Omental fat pad (tissue), 4 donors: ENCODE measurements at places on chromosomes 5 and 9.
A peak's percentile ranks its signal among the peaks of the same experiment; 100 is the strongest.

GRCh38 chr9:121288673-121289025 is 20.7 kb downstream of the GSN start:
- no peak for DNase-seq

DNA sequence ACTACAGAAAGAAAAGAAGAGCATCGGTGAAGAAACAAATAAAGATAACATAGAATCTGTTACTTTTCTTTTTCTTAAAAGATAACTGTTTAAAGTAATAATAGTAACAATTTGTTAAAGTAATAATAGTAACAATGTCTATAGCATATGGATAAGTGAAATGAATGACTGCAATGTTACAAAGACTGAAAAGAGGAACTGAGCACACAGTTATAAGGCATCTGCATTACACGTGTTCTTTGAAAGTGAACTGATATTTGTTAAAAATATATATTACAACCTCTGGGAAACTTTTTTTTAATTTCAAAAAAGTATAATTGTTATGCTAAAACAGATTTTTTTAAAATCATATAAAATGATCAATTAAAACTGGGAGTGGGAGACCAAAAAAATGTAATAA is 88.4 kb upstream of the FST start:
- DNase-seq: no peak

DNA sequence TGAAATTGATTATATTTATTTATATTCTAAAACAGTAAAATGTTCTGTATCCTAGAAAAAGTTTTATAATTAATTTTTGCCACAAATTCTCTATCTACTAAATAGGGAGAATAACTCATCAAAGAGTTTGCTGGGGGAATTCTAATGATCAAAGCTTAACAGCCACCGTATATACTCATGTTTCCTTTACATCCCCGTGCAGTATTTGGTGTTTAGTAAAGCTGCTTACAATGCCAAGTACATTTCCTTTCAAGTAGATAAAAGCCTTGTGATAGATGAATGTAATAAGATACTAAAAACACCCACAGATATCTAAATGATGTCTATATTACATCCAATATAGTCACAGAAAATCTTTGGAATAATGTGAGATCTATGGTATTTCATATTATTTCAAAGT is 312.2 kb downstream of the HCN1 start:
- no peak for DNase-seq

- DNase-seq: no peak
These were observed 184.6 kb upstream of the PUM3 start for GRCh38 chr9:3028535-3028934.

DNA sequence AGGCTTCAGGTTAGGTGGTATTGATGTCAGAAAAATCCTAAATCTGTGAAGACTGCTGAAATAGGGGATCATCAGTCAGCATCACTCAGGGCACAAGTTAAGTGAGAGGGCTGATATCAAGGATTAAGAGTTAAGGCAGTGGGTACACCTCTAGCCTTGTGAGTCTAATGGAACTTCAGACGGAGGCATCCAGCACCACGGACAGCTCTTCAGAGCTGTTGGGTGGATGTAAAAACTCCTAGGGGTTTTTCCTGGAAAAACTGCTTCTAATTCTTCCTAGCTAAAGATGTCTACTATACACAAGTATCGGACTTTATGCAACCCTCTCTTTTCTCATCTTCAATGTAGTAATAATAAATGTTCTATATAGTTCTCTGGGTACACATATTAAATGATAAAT is 165.9 kb downstream of the SH3GL2 start:
- DNase-seq: no peak

DNA sequence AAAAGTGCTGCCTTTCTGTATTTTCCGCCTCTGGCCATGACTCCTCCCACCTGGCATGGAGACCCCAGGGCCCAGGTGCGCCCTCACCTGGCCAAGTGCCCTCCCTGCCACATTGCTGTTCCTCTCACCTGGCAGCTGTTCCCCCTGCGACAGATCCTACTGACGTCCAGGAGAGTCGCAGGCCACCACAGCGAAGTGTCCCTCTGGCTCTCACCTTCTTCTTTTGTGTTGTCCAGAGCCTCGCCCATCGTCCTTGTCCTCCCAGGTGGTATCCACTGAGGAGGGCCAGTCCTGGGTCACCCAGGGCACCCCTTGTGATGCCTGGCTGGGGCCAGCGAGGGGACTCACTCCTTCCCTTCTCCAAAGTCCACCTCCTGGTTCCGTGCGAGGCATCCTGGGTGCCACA is 2.6 kb downstream of the NKD2 start:
- no peak for DNase-seq

- peak; percentile 35 for DNase-seq
These were observed 4.5 kb downstream of the FANCC start for GRCh38 chr9:95313010-95313498.

DNA sequence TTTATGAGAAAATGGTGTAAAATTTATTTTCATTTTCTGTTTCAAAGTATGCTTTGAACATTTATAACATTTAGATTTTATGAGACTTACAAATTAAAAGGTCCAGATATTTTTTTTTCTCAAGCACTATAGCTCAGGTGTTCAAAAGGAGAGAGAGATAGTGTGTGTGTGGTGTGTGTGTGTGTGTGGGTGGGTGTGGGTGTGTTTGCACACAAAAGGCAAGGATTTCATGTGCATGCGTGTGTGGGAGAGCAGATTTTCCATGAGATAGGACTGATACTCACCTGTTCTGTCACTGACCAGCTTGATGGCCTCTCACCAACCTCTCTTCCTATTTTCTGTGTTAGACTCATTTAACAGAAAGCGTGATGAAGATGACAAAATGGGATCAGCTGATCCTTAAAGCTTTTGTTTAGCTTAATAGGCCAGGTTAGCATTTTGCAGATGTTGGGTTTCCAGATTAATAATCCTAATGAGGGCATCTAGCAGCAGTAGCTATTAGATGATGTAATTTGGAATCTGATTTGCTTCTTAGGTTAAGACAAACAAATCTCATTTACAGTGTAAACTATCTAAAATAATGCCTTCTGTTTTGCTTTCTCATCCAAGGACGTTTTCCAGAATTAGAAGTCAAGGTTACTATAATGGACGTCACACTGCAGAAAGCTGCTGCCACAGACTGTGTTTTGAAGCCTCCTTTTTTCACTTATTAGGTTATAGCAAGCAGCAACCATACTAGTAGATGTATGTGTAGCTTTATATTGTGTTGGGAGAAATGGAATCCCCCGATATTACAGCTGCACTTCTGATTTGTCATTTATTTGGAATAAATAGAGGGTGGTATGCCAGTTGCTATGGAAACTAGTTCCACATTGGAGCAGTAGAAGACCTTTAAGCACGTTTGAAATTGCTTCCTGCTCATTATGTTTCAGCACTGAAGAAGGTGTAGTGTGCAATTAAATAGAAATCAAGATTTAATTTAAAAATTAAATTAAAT is 355.6 kb downstream of the TAF11L14 start:
- no peak for DNase-seq

DNA sequence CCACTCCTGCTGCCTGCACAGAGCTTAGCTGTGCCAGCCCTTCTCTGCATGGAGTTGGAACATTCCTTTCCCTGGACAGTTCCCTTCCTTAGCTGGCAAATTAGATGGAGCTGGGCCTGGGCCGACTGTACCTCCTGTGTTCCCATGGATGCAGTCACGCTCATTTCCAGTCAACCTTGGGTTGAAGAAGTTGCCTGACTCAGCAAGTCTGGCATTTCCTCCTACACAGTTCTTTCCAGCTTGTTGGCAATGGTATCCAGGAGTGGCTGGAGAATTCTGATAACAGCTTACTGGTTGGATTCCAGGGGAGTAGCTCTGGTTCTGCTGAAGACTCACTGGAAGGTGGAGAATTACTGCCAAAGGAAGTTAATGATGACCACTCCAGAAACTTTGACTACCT is 9.2 kb upstream of the TAF1L start:
- no peak for DNase-seq

DNA sequence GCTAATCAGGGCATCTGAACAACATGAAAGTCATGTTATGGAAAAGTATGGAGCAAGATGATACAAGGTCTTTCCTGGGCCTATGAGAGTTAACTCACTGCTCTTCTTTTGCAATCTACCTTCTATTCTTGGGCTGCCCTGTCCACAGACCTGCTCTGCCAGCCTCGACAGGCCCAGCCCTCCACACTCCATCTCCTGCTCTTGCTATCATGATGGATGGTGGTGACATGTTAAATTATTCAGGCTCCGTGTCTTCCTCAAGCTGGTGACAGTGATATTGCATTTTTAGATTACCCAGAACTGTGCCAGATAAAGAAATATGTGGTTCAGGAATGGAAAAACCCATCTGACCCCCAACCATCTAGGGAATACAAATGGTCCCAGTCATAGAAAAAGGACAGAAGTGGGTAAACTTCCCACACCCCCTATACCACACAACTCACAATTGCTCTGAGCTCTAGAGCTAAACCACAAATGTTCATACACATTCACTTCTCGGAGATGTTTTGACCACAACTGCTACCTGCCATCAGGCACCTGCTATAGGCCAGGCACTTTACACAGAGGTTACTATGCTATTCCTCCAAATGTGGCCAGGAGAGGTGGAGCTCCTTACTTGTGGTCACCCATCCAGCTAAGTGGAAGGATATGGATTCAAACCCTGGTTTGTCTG is 311.3 kb downstream of the ASTN2 start:
- DNase-seq: no peak

DNA sequence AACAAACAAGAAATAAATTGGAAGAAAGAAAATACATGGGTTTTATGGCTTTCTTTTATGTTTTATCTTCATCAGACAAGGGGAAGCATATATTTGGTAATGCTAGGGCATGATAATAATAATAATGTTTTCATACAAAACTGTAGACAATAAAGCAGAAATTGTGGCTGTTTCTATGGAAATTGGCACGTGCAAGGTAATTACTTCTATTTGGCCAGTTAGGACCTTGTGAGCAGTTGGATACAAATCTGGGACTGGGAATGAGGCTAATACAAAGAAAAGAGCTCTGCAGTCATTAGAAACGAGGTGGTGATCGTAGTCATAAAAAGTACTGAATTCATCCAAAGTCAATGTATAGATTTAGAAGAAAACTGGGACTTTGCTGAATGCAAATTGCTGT is 233.6 kb downstream of the EFNA5 start:
- no peak for DNase-seq

- DNase-seq: no peak
These were observed 302.6 kb downstream of the OSTF1 start for GRCh38 chr9:75390951-75391350.

DNA sequence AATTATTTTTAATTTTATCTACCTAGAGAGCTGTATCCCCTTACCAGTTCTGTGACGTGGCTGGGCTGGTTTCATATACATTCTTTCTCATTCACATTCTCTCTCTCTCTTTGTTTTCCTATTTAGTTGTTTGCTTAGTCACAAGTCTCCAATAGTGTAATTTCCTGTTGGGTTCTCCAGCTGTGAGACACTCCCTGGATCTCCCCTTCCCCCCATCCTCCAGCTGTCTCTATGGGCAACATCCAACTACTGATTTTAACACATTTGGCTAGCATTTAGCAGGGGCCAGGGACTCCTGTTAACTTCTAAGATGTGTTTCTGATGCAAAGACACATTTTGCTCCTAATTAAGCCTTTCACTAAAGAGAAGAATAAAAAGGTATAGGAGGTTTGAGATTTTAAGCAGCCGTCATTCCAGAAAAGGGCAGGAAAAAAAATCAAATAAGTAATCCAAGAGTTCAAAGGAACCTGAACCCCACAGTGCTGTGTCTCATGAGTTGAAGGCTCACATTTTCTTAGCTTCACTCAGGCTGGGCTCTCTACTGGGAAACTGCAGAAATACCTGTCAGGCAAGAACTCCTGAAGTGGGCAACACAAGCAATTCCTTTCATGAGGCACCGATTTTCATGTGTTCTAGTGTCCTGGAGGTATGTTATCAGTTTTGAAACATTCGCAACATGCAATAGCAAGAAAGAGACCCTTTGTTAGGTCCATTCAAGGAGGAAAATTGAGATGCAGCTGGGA is 198.7 kb upstream of the C9orf72 start:
- DNase-seq: no peak

GRCh38 chr9:127098916-127099553 is 23.4 kb downstream of the ANGPTL2 start:
- no peak for DNase-seq

GRCh38 chr9:87944682-87945081 is 26.9 kb downstream of the SPATA31C1 start:
- DNase-seq: no peak

- DNase-seq: no peak
These were observed 198.8 kb upstream of the EFNA5 start for GRCh38 chr5:107869438-107870115.

DNA sequence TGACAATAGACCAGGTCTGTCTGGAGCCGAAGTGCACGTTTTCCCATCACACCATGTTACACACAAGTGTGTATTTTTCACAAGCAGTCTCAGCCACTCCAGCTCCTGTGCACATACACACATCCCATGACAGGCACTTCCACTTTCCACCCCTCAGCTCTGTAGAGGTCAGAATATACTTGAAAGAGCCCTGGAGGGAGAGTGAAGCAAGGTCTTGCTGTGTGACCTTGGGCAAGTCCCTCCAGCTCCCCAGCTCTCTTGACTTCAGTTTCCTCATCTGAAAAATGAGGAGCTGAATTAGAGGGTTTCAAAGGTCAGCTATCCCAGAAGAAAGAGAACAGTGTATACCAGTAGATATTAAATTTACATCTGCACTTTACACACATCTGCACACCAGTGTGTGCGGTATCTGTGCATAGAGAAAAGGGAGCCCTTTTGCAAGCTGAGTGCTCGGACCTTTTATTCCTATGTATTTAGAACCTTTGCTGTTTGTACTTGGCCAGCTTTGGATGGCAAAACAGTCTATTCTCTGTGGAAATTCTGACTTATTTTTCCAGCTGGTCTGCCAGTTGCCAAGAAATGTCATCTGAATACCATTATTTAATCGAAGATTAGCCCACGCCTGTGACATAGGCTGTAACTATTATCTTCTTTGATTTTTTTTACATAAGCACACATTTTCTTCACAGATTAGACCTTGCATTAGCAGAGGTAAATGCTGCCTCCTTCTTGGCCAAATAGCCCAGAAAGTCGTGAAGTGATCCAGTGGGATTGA is 528.0 kb downstream of the BNC2 start:
- no peak for DNase-seq

GRCh38 chr5:173626505-173626820 is 10.0 kb upstream of the BOD1 start:
- DNase-seq: no peak

- DNase-seq: no peak
These were observed 507.2 kb downstream of the NFIB start for GRCh38 chr9:13806714-13807113.

- DNase-seq: no peak
These were observed 218.5 kb downstream of the ENC1 start for GRCh38 chr5:74422030-74422429.

- DNase-seq: no peak
These were observed 238.7 kb downstream of the EFNA5 start for GRCh38 chr5:107431998-107432397.

DNA sequence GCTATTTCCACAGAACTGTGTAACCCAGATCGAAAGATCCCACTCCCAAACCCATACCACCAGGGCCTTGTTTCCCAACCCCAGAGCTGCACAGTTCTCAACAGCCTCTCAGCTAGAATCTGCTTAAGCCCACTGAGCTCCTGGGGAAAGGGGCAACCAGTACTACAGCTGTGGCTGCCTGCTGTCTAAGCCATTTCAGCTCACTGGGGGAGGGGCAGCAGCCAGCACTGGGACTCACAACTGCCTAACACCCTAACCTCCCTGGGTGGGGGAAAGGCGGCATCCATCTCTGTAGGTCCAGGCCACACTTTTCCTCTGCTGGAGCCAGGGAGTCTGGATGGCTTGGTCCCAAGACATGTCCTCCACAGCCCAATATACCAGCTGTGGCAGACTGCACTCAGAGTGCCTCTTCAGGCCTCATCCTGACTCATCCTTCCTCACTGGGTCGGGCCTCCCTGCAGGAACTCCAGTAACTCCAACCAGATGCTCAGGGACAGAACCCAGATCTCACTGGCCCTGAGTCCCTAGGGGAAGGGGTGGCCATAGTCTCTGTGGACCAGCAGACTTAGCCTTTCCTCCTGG is 241.4 kb downstream of the HINT1 start:
- DNase-seq: no peak
